ENCODE measurements at places on chromosomes 7 and 10.
A peak's percentile ranks its signal among the peaks of the same experiment; 100 is the strongest.

DNA sequence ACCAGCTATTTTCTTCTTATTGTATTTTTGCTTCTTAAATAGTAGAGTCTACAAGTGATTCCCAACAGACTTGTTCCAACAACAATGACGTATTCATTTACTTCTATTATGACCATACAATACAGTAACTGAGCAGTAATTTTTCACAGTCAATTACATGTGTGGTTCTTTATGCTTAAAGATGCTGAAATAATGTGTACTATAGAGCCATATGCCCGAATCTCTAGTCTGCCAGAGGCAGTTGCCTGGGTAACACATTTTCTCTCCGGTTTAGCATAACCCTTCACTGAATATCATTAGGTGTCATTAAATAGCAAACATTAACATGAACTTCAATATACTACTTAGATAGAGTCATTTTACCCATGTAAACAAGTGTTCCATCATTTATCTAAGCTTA lies 75.0 kb downstream of the SLC25A13 start:
- DNase-seq = no peak

DNA sequence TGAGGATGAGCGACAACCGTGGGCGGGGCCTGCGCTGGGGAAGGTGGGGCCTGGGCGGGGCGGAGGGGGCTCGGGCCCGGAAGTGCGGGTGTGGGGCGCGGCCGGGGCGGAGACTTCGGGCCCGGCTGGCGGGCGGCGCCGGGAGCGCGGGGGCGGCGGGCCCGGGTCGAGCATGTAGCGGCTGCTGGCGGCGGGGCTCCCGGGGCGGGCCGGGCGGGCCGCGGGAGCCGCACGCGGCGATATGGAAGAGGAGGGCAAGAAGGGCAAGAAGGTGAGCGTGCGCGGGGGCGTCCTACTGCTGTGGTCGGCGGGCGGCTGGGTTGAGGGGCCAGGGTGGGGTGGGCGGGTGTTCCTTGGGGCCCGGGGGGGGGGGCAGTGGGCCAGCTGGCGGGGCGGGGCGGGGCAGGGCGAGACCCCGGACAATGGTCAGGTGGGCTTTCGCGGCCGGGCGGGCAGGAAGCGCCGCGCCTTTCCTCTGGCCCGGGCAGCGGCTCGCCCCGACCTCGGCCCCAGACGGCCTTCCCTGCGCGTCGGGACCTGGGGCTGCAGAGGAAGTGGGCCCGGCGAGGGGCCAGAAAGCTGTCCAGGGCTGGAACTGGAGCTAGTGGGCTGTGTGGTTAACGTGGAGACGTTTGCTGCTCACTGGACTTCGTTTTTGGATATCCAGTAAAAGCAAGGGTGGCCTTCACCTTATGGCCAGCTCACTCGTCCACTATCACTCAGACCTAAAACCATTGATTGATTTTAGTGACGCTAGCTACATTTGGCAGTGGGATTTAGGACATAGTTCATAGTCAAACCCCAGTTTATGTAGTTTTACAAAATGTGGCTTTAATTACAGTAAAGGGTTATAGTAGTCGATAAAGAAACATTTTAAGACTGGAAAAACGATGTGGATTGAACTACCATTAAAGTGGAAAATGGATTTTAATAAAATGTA lies at the start of gene CCM2:
TSS of gene CCM2 (plus strand) at position 109 of the 940 bp plus-strand sequence. CDS start at position 242, 133 bp downstream.
- DNase-seq = peak; percentile 58

- no peak for DNase-seq
Observed at GRCh38 chr10:131002031-131002861, 309.3 kb downstream of the TCERG1L start.

- DNase-seq = peak; percentile 32
Observed at GRCh38 chr10:100882671-100883311, 30.0 kb upstream of the SLF2 start.

- no peak for DNase-seq
Observed at GRCh38 chr10:11603741-11604140, 7.7 kb downstream of the USP6NL start.

GRCh38 chr7:71633551-71634008 lies 501.6 kb downstream of the GALNT17 start:
- DNase-seq = peak; percentile 22

DNA sequence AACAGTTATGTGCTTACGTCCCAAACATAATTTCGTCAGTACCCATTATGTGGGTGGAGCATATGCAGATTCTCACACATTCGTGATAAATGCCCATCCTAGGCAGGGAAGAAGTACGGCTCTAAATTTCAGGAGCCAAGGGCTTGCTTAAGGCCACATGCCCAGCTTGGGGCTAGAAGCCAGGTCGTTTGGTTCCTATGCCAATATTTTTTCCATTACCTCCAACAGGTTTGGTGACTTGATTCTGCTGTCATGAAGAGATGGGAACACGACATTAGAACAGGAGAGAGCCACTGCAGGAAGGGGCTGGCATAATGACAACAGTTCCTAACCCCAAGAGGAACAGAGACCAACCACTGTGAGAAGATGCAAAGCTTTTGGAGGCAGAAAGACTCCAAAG lies 85.1 kb downstream of the HIPK2 start:
- no peak for DNase-seq

DNA sequence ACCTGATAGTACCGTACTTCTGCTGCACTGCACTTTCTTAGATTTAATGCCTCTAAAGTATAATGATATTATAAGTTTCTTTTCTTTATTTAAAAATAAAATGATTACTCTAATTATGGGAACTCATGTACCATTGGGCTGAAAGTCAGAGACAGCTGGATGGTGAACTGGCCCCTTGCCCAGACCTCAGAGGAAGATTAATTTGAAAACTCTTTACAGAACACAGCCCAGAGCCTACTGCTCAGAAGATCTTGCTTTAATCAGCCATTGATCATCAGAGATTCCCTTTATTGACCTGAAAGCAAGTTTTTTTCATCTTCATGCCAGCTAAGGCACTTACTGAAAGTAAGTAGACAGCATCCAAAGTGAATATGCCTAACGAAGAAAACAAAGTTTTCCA lies 341.7 kb downstream of the GFRA1 start:
- DNase-seq = no peak

DNA sequence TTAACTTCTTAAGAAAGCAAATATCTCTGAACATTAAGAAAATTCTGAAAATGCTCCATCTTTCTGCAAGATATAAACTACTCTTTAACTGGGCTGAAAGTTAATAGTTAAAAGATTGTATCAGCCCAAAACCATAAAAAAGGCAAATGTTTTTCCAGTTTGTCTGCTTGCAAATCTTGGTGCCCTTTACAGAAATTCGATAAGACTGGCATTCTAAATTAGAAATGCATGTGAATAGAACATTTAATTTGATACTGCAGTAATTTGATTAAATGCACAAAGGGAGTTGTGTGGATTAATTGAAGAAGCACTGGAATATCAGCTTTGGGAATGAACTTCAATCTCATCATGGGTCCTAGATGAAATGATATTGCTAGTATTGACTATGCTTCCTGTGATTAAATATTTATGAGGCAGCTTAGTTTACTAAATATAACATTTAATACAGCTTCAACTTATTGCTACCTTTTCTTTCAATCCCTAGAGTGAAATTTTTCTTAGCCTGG lies 78.4 kb downstream of the IQUB start:
- no peak for DNase-seq

- no peak for DNase-seq
Observed at GRCh38 chr7:123537026-123537642, 2.7 kb upstream of the IQUB start.

DNA sequence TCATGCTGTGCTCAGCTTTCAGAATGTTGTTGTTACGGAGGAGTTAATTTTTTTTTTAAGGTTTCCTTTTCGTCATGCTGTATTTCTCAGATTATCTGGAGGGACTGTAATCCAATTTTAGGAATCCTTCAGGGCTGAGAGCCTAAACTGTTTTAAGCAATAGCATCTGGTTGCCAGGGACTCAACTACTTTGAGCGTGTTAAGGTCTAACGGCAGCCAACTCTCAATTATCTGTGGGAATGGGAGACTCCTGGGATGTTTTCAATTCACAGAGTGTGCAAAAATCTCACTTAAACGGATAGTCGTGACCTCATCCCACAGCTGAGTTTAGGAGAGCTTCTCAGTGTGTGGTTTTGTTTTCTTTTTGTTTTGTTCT lies 291.7 kb downstream of the AUTS2 start:
- no peak for DNase-seq

- DNase-seq = no peak
Observed at GRCh38 chr7:140315498-140316164, 82.7 kb downstream of the SLC37A3 start.

- DNase-seq = no peak
Observed at GRCh38 chr7:14859267-14859666, 43.3 kb downstream of the DGKB start.

DNA sequence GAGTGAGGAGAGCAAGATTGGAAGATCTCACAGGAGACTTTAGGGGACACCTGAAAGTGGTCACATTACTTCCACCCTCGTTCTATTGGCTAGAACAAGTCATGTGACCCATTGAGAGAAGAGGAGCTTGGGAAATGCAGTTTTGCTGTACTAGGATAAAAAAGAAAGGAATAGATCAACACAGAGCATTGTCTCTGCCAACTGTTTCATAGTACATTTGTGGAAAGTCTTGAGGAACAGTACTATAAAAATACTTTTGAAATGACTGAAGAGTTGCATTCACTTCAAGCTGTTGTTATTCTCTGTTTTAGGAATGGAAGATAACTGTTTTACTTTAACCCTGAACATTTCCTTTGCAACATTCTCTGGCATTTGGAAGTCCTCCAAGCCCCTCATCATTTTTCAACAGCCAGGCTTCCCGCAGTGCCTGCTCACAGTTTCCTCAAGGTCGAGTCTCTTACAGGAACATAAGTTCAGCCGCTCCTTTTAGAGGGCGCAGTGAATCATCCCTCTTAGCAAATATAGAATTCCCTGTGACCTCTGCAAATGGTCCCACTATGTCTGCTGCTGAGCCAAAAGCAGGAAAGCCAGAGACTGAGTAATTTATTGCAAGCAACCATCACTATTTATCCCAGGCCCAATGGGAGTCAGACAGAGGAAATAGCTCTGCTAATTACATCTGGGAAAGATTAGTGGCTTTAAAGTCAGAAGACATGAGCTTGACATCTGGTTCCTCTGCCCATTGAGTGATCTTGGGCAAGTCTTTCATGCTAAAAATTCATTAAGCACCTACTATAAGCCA lies 40.7 kb downstream of the MRPL32 start:
- peak; percentile 98 for DNase-seq

- no peak for DNase-seq
Observed at GRCh38 chr7:107907790-107908189, 16.8 kb downstream of the DLD start.

DNA sequence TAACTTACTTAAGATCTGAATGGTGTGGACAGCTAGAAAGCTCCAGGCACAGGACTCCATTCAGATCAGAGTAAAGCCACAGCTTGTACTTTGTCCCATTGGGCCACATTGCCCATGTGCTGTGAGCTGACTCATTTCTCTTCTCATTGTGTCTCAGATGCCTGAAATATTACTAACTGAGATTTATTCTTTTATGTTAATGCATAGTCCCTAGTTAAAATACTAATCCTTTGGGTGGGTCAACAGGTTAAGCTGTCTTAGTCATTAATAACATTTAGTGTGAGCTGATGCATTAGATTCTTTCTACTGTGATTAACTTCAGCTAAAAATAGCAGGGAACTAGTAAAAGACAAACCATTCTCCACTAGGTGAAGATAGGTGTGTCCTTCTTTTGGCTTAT lies 104.7 kb upstream of the ARMC3 start:
- DNase-seq = peak; percentile 95

DNA sequence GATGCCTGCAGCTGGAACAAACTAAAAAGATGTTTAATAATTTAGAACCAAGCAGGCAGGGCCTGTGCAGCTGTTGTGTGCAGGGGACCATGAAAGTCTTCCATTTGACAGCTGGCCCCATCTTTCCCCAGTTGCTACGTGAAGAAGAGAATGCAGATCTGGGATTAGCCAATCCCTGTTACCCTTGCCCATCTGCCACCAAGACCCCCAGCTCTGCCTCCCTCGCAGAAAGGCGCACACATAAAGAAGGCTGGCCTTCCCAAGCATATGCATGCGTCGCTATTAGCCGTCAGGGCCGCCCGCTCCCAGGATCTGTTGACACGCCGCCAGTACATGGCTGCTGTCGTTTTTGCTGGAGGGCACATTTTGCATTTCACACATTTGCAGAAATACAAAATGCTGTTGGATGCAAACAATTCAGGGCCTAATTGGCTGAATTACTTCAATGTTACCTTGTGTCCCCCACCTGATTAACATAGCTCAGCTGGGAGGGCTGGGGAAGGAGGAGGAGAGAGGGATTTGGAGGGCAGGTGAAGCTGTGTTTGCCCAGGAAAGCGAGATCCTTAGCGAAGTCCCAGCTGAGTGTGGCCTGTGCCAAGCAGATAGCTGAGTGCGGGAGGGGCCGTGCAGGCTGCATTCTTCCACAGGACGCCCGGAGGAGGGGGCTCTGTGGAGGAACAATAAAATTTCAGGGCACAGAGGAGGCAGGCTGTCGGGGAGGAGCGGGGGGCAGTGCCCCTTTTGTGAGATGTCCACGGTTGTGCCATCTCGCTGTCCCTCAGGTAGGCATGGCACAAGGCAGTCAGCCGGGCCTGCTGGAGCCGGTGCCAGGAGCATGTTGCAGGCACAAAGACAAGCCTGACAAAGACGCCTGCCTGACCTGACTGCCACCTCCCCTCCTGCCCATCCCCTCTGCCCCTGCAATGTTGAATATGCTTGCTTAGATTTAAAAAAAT lies 443.0 kb upstream of the MKI67 start:
- DNase-seq = no peak

GRCh38 chr10:114359041-114359952 lies 45.0 kb downstream of the AFAP1L2 start:
- DNase-seq = no peak

GRCh38 chr7:5337047-5337446 lies 54.3 kb downstream of the SLC29A4 start:
- DNase-seq = no peak

- DNase-seq = no peak
Observed at GRCh38 chr7:132402751-132403245, 173.5 kb downstream of the PLXNA4 start.

GRCh38 chr7:155644971-155645509 lies 579 bp downstream of the RBM33 start:
- peak; percentile 25 for DNase-seq

GRCh38 chr10:78931321-78932053 lies 137.3 kb upstream of the ZMIZ1 start:
- DNase-seq = peak; percentile 80

- DNase-seq = no peak
Observed at GRCh38 chr7:122430710-122431109, 126.2 kb upstream of the FEZF1 start.

DNA sequence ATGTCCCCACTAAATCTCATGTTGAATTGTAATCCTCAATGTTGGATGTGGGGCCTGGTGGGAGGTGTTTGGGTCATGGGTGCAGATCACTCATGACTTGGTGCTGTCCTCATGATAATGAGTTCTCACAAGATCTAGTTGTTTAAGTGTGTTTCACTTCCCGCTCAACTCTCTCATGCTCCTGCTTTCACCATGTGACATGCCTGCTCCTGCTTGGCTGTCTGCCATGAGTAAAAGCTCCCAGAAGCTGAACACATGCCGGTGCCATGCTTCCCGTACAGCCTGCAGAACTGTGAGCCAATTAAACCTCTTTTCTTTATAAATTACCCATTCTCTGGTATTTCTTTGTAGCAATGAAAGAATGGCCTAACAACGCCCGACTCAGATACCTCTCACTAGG lies 6.2 kb upstream of the PSTK start:
- no peak for DNase-seq

All from HCEC 1CT (cell line).